ENCODE measurements at places on chromosomes 12 and 14. TPM values are rescaled to one million over a fixed set of nuclear protein-coding genes. Genes with fewer than 3 reads are reported as not detected.
A peak's percentile ranks its signal among the peaks of the same experiment; 100 is the strongest.

RPL10L gene
- not detected for total RNA-seq

GRCh38 chr14:77305696-77306095 is 15.0 kb downstream of the POMT2 start:
- no peak for DNase-seq

DNA sequence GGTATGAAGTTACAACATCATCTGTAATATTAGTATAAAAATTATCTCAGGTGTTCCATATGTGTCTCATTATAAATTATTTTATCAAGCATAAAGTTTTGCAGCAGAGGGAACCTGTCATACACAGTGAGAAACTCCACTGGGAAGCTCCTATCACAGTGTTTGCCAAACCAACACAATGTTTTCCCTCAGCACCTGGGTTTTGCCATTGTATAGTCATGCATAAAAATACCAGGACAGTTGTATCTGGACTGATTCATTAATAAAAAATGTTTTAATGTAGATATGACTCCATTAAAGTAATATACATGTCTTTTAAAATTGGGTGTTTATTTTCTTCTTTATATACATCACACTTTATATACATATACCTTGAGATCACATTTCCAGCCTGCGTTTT is 56.6 kb downstream of the METTL25 start:
- no peak for DNase-seq

GRCh38 chr12:71008616-71009015 is 88.1 kb upstream of the PTPRR start:
- peak; percentile 49 for DNase-seq

DNA sequence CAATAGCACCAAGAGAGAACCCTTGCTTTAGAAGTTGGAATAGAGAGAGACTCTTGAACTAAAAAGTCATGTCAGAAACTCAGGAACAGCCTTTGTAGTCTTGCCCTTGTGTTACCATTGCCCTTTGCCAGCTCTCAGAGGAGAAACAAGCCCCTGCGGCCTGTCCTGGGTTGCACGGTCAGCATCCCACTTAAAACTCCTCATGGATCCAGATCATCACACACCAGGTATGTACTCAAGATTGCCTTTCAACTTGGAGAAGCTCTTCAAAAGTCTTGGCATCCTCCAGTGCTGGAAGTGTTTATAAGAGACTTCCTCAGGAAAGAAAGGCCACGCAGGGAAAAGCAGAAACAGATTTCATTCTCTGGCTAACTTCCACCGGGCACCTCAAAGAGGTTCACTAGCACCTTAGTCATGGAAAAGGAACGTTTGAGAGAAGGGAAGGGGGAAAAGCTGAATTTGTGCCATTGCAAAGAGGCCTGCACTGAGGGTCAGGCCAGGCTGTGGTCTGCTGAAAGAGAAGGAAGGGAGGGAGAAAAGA is 594.2 kb downstream of the MED13L start:
- DNase-seq: no peak

- DNase-seq: no peak
Observed at GRCh38 chr14:89444044-89444443, 27.0 kb upstream of the FOXN3 start.

- no peak for DNase-seq
Observed at GRCh38 chr12:29742646-29743045, 41.1 kb downstream of the TMTC1 start.

GRCh38 chr12:111160350-111161241 is 208.3 kb downstream of the PHETA1 start:
- no peak for DNase-seq

GRCh38 chr12:54020591-54021405 is 7.4 kb upstream of the HOXC6 start:
- no peak for DNase-seq

DNA sequence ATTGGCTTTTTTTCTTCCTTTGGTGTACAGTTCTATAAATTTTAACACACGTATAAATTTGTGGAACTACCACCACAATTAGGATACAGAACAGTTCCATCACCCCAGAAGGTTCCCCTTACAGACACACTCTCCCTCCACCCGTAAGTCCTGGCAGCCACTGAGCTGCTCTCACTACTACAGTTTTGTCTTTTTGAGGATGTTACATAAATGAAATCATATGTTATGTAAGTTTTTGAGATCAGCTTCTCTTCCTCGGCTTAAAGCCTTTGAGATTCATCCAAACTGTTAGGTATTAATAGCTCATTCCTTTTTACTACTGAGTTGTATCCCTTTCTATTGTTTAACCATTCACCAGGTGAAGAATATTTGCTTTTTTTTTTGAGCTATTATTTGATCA is 74.3 kb upstream of the SLC24A4 start:
- DNase-seq: no peak

GRCh38 chr12:116564080-116564479 is 4.9 kb downstream of the MAP1LC3B2 start:
- DNase-seq: no peak

- no peak for DNase-seq
Observed at GRCh38 chr12:87807086-87807485, 222.1 kb downstream of the C12orf50 start.

- no peak for DNase-seq
Observed at GRCh38 chr12:65881348-65881961, 57.2 kb downstream of the HMGA2 start.

DNA sequence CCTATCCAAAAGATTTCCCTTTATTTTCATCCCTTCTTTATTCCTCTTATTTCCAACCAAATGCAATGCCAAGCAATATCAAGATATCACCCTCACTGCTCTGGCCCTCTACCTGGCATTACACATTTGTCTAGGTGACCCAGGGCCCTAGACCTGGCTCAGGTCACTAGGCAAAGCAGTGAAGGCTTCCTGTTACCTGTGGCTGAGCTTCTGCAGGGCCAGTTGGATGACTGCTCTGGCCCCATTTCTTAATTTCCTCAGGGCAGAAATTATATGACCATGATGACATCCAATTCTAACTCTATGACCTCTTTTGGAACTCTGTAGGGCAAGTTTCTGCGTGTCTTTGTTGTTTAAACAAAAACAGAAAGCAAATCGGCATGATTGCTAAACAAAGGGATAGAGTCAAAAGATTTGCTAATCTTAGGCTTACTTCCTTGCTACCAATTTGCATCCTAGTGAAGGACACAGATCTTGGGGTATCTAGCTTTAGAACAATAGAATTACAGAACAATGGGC is 7.4 kb upstream of the CCDC198 start:
- DNase-seq: no peak

GRCh38 chr12:115426732-115427131 is 742.8 kb upstream of the TBX3 start:
- no peak for DNase-seq

GRCh38 chr12:18476861-18477260 is 215.5 kb downstream of the PIK3C2G start:
- no peak for DNase-seq

Data from hematopoietic multipotent progenitor cell (in vitro differentiated cells).